ENCODE measurements at places on chromosomes 7 and 10.

- DNase-seq: no peak
Measured at GRCh38 chr7:3156508-3156907, 112.8 kb upstream of the CARD11 start.

DNA sequence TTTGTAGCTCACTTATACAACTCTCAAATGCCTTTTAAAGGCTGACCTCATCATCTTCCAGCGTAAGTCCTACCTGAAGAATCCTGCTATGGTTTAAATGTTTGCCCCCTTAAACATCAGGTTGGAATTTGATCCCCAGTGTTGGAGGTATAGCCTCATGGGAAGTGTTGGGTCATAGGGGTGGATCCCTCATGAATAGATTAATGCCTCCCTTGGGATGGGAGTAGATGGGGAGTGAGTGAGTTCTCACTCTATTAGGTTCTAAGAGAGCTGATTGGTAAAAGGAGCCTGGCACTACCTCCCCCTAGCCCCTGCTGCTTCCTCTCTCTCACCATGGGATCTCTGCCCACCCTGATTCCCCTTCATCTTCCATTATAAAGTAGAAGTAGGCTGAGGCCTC lies 285.6 kb downstream of the FZD1 start:
- no peak for DNase-seq

DNA sequence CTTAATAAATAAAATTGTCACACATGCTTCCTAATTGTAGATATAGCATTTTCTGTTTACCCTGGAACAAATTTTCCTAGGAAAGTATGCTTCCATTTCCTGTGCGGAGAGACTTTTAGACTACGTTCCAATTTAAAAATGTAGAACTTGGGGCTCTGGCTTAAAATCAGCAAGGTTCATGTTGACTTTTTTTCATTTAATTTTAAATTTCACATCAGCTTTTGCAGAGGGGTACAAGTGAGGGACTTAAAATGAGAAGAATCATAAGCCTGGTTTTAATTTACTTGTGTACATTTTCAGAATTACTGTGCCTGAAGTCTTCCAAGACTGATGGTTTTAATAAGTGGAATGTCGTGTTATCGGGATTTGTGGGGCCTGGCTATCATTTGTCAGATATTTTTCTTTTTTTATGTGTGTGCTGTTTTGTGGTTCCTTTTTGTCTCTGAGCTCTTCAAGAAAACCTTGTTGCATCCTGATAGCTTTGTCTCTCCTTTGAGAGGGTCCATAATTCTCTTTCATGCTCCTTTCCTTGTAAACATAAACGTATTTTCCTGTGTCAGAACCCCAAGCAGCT lies 8.8 kb upstream of the ATRNL1 start:
- no peak for DNase-seq

DNA sequence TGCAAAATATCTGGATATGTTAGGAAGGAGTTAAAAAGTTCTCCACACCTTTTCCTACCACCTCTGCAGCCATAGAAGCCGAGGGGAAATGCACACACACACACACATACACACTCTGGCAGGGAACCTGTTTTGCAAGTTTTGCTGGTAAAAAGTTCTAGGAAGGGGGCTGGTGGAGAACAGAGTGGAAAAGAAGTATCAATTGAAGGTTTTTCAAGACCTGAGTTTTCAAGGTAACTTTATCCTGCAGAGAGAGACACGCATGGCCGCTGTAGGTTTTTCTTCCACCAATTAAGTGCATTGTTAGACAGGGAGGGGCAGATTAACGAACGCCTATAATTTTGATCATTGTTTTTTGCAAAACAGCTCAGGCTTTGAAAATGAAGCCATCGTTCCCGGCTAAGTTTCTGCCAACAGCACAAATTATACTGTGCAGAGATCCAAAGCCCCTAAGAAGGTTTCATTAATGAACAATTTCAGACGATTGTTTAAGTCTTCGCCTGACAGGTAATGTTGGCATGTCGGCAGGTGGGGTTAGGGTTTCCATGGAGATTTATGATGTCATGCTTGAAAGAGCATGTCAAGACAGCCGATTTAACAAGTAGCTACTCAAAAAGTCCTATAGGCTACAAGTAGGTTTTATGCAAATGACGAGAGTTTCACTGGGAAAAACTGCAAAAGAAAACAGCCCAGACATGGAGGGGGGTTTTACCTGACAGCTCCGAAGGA lies 29.7 kb downstream of the KIAA1217 start:
- DNase-seq: no peak

GRCh38 chr10:35341521-35341920 lies 5.2 kb downstream of the CCNY start:
- DNase-seq: no peak

DNA sequence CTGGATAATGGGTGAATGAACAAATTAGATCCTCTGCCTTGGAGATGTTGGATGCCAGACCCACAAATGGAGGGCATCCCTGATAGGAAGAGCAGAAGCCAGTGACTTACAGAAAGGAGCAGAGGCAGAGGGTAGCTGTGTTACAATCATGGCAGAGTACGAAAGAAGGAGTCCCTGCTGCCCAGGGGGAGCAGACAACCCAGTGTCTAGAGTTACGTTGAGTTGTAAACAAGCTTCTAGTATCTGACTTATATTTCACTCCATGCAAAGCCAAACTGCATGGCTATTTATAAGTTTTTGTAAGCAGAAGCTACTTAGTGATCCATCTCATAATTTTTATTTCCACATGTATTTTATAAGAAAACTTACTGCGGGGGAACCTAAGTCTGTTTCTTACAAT lies 56.2 kb upstream of the A1CF start:
- DNase-seq: no peak

DNA sequence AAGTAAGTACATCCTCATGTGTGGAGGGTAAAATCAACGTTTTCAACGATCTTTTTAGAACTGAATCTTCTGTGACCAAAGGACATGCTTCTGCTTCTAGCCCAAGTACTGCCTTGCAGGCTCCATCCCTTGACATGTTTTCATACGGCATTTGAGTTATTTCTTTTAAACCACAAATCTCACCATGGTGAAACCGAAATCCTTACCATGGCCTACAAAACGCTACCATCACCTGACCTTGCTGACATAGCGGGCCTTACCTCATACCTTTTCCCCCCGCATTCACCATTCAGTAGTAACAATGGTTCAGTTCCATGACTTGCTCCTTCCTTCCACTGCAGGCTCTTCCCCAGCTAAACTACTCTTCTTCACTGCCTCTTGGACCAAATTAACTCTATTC lies 3.5 kb downstream of the RNF216 start:
- no peak for DNase-seq

GRCh38 chr7:83162402-83163256 lies at the start of gene PCLO:
PCLO (minus strand) TSS chr7:83162884; CDS start chr7:83162592, 292 bp downstream.
- DNase-seq: peak; percentile 61

DNA sequence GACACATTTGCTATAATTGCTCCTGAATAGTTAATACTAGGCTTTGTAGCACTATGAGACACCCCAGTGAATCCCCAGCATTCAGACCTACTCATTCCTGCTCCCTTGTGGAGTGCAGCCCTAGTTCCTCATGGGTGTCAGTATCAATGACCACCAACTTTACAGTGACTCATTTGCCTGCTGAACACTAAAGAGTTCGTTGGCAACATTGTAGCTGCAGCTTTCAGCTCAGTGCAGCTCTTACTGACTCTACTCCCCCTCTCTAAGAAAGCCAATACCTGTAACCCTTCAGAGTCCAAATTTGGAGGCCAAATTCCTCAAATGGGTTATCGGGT lies 127.1 kb upstream of the MTPN start:
- DNase-seq: no peak

DNA sequence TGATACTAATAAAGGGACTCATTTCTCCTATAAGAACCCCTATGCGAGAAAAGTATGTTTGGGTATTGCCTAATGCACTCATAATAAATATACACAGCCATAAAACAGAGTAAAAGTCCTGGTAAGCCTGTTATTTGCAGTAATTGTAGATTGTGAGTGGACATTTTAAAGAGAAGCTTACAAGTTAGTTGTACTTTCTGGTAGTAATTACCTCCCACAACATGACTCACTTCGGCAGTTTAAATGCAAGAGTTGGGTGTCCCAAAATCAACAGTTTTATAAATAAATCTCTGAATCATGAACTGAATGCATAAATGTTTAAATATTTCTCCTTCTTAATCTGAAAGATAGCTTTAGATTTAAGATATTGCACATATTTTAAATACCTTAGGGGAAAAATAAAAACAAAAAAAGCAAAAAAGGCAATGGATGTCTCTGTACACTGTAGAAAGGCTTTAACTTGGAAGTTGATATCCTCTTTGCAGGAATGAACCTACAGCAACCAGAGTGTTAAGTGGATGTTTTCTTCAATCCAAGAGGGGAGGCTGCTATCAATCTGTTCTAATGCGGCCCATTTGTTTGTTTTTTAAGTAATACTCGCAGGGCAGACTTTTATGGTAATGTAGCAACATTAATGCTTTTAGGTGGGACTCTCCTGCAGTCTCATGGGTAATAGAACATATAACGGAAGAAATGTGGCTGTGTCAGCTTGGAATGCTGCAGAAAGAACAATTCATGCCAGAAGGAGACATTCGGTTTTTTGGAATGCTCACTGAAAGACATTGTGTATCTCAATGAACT lies 57.3 kb upstream of the ZEB1 start:
- DNase-seq: no peak

GRCh38 chr10:79392506-79393176 lies 45.4 kb downstream of the PPIF start:
- peak; percentile 8 for DNase-seq

- peak; percentile 45 for DNase-seq
Measured at GRCh38 chr10:31808258-31809218, 120.1 kb downstream of the ARHGAP12 start.
